ENCODE measurements at places on chromosomes 4 and X. TPM values are rescaled to one million over a fixed set of nuclear protein-coding genes. Genes with fewer than 3 reads are reported as not detected.
A peak's percentile ranks its signal among the peaks of the same experiment; 100 is the strongest.

GPRIN3 gene
- 5.0 TPM for polyA plus RNA-seq

STK32B gene
- polyA plus RNA-seq = 5.9 TPM

DNA sequence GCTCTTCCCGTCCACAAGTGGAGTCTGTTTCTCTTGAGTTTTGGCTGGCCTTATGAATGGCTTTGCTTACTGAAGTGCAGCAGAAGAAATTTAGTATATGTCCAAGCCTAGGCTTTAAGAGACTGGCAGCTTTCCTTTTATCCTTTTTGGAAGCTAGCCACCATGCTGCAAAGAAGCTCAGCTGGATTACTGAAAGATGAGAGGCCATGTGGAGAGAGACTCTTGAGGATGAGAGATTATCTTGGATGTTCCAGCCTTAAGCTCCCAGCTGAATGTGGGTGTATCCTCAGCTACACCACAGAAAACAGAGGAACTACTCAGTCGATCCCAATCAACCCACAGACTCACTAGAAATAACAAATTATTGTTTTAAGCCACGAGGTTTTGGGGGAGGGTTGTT, 12.5 kb downstream of the CCNG2 start:
- no peak for DNase-seq

GRCh38 chrX:17495052-17495451, 120.1 kb downstream of the NHS start:
- no peak for DNase-seq

- DNase-seq = peak; percentile 90
Observed at GRCh38 chrX:68995780-68996551, 167.1 kb downstream of the EFNB1 start.

DNA sequence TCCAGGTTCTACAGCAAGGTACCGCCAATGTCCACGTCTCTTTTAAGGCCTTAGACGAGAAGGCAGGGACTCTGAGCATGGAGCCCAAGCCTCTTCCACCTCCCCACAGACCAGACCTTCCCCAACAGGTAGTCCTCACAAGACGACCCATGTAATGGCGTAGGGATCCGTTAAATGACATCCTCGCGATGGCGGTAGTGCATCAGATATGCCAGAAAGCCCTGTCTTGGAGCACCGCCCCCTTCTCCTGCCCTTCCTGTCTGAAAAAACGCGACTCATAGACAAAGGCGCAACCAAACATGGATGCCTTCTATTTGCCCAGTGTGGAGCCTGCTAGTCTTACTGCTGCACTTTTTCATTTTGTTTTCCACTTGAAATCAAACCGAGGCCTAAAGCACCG, 185.4 kb downstream of the OR13H1 start:
- DNase-seq = no peak

DNA sequence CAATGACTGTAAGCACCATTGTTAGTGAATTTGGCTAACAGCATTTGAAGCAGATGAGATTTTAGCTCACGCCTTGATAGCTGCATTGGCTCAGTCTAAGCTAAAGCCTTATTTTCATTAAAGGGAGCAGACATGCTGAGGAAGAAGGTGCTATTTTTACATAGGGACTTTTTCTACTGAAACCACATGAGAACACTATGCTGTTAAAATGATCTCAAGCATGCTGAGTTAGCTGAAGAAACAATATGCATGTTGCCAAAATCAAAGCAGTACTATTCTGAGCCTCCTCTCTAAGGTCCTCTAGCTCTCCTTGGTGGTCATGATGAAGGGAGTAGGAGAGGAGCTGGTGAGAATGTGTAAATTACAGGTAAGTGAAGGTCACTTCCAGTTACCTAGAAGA, 134.4 kb upstream of the JADE1 start:
- peak; percentile 42 for DNase-seq

All from muscle of back (tissue), 13 donors.